ENCODE measurements at places on chromosomes 4 and X.

DNA sequence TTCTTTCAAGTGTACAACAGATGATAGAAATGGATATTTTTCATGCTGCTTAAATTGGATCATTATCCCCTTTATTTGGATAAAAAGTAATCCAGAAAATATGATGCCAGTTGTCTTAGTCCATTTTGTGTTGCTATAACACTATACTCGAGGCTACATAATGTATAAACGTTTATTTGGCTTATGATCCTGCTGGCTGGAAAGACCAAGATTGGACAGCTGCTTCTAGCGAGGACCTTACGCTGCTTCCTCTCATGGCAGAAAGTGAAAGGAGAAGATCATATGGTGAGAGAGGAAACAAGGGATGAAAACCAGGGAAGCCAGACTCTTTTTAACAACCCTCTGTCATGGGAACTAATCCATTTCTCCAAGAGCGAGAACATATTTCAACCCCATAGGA lies 102.7 kb downstream of the TRAM1L1 start:
- no peak for DNase-seq

DNA sequence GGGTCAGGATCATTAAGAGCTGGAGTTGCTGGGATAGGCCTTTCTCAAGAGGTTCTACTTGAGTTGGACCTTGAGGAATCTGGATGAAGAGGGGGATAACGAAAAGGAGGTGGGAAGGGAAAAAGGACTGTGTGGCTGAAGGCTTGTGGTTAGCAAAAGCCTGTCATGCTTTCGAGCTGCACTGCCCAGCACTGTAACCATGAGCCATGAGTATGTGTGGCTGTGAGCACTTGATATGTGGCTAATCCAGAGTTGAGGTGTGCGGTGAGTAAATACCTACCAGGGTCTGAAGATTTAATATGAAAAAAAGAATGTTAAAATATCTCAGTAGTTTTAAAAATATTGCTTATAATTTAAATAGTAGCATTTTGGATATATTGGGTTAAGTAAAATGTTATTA lies 11.4 kb downstream of the TMEM165 start:
- DNase-seq = no peak

GRCh38 chr4:23241408-23241807 lies 548.7 kb downstream of the GBA3 start:
- DNase-seq = no peak

DNA sequence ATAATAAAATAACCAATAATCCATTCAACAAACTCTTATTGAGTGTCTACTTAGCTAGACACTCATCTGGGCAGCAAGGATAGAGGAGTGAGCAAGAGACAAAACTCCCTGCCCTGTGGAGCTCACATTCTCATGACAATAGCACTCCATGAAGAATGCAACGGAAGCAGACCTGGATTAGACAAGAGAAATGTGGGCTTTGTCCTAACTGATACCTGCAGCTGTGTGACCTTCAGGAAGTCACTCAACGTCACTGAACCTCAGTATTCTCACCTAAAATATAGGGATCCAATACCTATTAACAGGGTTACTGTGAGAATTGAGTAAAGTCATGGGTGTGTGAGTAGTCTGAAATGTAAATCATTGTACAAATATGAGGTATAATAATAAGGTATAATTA lies 61.2 kb downstream of the NDNF start:
- no peak for DNase-seq

DNA sequence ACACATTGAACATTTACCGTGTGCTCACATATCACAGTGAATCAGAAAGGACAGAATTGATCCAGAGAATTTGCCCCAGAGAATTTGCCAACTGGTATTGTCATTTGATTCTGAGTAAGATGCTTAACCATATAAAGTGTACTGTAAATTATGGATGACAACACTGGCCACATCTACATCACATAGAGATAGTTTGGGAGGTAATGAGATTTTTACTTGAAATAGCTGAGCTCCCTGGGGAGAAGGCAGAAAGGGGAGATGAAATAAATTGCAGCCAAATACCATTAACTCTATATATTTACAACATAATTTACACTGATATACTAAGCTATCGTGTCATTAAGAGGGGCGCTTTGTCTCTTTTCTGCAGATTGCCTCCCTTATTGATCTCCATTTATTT lies 564.0 kb downstream of the KCNIP4 start:
- no peak for DNase-seq

- peak; percentile 57 for DNase-seq
Measured at GRCh38 chr4:152735396-152735859, 44.1 kb downstream of the TIGD4 start.

DNA sequence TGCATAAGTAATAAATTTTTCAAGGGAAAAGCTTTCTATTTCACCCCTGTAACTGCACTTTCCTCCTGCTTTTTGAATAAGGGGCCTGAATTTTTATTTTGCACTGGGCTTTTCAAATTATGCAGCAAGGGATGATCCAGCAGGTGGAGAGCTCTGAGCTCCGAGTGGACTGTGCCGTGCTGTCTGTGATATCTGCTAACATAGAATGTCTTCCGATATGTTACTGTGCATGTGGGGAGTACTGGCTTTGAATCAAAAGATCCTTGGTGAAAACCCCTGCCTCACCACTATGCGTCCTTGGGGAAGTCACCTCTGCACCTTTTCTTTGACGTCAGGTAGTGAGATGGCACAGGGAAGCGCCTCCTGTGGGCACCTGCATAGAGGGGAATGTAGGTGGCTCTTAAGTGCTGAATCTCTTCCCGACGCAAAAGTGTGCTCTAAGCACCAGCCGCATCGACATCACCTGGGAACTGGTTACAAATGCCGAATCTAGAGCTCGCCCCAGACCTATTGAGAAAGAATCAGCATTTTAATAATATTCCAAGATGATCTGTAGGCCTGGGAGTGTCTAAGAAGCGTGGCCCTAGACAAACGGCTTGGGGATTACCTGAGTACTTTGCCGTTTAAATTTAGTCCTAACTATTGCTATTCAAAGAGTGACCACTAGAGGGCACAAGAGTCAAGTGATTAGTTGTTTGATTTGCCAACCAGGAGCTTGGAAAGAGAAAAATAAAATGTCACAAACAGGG lies 19.2 kb upstream of the WFS1 start:
- DNase-seq = peak; percentile 75

GRCh38 chrX:10649265-10649664 lies 28.9 kb upstream of the MID1 start:
- DNase-seq = no peak

Data from NB4 (cell line).